ENCODE measurements at places on chromosomes 3 and 15.

DNA sequence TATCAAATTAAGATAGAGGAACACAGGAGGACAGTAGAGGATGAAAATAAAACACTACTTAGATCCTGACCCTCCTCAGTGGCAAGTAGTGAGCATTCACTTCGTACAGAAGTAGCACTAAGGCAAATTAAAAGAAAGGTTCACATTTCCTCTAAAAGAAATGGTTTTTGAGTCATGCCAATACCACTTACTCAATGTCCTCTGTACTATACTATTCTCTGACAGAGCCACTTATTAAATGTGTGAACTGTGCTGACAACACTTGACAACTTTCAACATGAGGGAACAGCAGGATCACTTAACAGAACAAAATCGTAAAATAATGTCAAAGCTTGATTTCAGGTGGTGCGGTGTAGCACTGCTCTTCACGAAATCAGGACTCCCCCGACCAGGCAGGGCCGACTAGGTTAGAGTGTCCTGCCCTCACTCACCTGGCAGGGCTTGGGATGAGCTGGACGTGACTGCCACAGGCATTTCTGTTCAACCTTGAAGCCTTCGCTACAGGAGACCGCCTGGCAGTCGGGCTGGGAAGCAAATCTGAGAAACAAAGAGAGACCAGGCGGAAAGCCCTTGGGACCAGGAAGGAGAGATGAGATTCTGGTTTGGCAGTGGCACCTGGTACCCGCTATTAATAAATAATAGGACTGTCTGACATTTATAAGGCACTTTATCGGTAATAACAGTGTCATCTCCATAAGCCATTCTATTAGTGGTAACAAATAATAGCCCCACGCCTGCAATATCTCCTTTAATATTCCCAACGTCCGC, 611 bp upstream of the SLC27A2 start:
- DNase-seq: no peak

DNA sequence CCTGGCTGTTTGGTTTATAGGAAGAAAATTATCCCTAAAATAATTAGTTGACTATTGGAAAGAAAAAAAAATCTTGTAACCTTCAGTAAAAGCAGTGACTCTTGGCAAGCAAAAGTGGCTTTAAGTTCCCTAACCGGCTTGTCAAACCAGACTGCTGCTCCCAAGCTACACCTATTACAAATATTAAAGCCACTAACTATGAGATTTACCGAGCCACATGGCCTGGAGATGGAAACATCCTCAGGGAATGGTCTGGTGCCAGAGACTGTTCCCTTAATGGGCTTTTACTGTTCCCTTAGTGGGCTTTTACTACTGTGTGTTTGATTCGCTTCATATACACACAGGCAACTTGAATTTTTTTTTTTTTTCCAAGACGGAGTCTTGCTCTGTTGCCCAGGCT, 35.9 kb upstream of the ZNF774 start:
- DNase-seq: no peak

GRCh38 chr3:64342940-64343688, 117.8 kb upstream of the PRICKLE2 start:
- no peak for DNase-seq

DNA sequence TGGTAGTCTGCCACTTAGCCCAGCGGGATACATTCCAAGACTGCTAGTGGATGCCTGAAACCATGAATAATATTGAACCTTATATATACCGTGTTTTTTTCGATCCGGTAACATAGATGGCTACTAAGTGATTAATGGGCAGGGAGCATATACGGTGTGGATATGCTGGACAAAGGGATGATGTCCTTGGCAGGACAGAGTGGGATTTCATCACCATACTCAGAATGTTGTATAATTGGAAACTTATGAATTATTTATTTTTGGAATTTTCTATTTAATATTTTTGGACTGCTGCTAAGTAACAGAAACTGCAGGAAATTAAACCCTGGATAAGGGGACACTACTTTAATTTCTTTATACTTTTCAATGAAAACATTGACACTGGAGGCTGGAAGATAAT, 53.2 kb downstream of the ASTE1 start:
- DNase-seq: no peak

DNA sequence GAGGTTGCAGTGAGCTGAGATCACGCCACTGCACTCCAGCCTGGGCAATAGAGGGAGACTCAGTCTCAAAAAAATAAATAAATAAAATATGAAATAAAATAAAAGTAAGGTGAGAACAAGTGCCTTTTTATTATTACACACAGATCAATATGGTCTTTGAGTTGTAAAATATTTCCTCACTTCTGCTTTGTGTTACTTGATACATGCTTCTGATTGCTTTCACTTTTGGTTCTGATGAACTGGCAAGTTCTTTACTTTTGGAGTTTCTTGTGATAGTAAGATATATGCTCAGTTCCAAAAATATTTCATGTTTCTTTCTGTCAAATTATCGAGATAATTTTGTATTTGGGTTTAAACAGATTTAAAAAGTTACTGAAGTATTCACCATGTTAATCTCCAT, 16.6 kb upstream of the GYG1 start:
- DNase-seq: no peak

- no peak for DNase-seq
Measured at GRCh38 chr15:74792227-74793016, 10.5 kb downstream of the CSK start.

GRCh38 chr3:40187945-40188344, 121.6 kb upstream of the EIF1B start:
- no peak for DNase-seq

DNA sequence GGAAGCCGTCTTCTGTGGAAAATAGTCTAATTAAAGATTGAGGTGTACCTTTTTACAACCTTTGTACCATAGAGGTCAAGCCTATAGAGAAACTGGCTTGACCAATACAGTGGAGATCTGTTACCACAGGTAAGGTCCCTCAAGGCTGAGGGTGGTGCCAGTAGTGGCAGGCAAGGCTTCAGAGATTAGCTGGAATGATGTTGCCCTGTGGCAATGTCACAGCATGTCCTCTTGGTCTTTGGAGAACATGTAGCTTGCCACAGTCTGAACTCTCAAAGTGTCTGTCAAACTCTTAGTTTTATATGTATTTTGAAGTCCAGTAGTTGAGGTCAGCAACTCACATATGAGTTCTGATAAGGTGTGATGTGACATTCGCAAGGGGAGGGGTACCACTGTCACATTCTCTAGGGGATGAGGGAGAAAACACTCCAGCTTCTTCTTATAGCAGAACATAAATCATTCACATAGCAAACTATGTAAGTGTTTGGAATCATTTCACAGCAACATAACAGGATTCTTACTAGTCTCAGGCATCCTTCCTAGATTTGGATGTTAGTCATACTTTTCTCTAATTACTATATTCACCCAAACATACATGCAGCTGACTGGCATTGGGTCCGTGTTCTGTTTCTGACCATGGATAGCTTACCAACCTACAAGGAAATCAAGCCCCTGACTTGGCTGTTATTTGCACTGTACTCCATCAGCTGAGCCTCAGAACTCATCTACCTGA, 173.6 kb downstream of the UBE2E2 start:
- no peak for DNase-seq

DNA sequence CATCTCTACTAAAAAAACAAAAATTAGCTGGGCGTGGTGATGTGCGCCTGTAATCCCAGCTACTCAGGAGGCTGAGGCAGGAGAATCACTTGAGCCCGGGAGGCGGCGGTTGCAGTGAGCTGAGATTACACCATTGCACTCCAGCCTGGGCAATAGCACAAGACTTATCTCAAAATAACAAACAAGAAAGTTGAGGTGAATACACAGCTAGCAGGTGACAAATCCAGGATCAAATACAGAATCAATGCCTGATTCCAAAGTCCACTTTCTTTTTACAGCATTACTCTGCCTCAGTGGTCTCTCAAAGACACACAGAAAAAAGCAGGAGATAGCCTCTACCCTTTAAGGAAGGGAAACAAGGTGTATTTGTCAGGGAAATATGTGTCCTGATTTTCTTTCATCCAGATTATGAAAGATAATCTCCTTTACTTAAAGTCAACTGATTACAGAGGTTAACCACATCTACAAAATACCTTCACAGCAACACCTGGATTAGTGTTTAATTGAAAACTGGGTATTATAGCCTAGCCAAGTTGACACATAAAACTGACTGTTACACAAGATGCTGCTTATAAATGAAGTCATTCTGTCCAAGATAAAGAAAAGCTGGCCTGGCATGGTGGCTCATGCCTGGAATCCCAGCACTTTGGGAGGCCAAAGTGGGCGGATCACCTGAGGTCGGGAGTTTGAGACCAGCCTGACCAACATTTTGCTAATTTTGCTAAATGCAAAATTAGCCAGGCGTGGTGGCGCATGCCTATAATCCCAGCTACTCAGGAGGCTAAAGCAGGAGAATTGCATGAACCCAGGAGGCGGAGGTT, 4.0 kb upstream of the SLC25A38 start:
- no peak for DNase-seq

GRCh38 chr3:102573483-102574028, 138.7 kb downstream of the ZPLD1 start:
- DNase-seq: no peak

GRCh38 chr15:33021806-33022389, 172.6 kb downstream of the FMN1 start:
- no peak for DNase-seq

DNA sequence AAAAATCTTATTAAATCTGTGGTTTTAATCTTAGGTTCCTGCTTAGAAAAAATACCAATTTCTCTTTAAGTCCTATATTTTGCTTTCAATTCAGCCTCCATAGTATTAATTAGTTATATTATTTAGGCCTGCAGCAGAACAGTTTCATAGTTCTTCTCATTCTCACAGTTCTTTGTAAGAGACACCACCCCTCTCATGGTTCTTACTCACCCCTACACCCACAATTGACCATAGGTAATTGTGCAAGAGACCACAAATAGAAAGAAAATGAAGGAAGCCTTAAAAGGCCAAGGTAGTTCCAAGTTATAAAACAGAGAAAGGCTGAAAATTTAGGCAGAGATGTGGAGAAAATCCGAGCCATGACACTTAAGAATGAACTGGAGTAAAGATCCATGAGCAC, 415.3 kb downstream of the TIGIT start:
- DNase-seq: no peak

- DNase-seq: no peak
Measured at GRCh38 chr3:189586941-189587663, 44.1 kb upstream of the TP63 start.

DNA sequence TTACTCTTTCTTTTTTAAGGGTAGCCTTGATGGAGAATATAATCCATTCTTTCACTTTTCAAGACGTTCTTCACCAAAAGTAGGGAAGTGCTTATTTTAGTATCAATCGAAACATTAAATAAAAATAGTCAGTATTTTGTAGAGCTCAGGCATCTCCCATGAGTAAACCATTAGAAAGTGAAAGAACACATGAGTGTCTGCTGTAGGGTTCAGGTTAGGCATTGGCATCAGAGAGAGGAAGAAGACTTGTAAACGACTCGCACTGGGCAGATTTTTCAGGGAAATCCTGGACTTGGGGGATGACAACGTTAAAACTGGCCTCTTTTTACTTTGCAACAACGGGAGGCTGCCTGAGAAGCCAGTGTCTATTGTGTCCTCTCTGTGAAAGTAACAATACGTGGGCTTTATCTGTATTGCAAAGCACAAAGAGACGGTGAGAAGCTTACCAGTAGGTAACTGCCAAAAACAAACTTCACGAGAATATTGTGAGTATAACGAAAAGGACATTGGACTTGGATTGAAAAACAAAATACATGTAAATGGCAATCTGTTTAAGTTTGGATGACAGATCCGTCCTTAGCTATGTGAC, 451.7 kb downstream of the PYDC2 start:
- no peak for DNase-seq
